Omental fat pad (tissue), 4 donors: ENCODE measurements at places on chromosomes 11 and 22.

DNA sequence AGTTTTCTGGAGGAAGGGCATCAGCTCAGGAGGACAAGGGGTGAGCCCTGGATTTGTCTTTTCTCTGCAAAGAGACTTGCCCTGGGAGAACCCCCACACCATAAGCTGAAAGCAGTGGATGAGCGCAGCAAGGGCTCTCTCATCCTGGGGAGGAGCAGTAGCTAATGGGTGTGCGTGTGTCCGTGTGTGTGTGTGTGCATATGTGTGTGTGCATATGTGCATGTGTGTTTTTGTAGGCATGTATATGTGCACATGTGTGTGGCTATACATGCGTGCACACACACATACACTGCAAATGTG lies 45.3 kb downstream of the SMIM38 start:
- DNase-seq, result no peak

GRCh38 chr11:85180528-85180927 lies 446.6 kb downstream of the DLG2 start:
- DNase-seq, result no peak

GRCh38 chr11:10351765-10352641 lies 47.1 kb downstream of the ADM start:
- no peak for DNase-seq

- DNase-seq, result no peak
Observed at GRCh38 chr22:48528221-48528915, 1299.3 kb downstream of the BRD1 start.

- no peak for DNase-seq
Observed at GRCh38 chr11:77051511-77051910, 15.3 kb upstream of the CAPN5 start.

DNA sequence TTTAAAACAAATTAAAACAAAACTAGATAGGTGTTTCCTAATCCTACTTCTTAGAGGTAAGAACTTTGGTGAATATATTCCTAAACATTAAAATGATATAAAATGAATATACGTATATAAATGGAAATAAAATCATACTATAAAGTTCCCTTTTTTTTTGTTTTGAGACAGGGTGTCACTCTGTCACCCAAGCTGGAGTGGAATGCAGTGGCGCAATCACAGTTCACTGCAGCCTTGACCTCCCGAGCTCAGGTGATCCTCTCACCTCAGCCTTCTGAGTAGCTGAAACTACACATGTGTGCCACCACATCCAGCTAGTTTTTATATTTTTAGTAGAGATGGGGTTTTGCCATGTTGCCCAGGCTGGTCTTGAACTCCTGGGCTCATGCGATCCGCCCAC lies 44.9 kb downstream of the NPAT start:
- no peak for DNase-seq

DNA sequence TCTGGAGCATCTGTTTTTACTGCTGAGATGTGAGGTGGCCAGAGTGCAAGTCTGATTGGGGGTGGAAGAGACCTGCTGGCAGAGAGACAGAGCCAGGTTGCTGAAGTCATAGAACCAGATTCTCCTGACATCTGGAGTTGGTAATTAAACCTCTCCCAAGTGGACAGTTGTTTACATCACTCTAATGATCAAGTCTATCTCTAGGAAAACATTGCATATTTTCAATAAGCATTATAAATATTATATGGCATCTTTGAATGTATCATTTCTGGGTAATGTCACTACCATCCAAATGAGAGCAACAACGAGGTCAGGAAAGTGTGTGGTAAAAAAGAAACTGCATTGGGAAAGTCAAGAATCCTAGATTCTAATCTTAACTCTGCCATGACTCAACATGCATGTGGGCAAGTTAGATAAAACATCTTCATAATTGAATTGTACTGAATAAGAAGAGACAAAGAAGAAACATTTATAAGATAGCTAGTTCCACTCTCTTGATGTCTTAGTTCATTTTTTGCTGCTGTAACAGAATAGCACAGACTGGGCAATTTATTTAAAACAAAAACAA lies 351.2 kb upstream of the API5 start:
- no peak for DNase-seq

- no peak for DNase-seq
Observed at GRCh38 chr22:26894362-26894761, 237.0 kb downstream of the MIAT start.

DNA sequence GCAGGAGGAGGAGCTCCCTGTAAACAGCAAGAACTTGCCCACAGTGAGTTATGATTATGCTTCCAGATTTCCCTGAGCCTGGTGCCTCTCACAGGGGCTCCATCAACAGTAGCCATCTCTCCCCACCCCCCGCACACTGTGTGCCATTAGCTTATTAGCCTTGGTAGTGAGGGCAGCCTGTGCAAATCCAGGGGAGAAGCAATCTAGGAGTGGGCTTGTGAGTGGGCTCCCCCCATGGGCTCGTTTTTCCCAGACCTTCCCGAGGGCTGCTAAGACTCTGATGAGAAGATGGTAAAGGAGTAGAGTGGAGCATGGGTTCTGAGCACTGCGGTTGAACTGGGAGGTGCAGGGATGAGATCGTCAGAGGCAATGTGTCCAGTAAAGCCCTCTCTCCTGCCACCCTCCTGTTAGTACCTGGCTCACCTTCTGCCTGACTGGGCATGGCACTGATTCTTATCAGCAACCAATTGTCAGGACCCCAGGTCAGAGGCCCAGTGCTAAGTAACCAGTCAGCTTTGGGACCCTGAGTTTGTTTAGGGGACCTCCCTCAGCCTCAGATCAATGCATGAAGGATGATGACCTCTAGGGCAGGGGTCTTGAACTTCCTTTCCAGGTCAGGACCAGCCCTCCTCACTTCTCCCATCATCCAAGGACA lies 38.4 kb upstream of the TP53I11 start:
- no peak for DNase-seq

GRCh38 chr11:2837096-2837601 lies 48.4 kb downstream of the CDKN1C start:
- no peak for DNase-seq

GRCh38 chr11:35073691-35074419 lies 65.1 kb upstream of the CD44 start:
- no peak for DNase-seq

GRCh38 chr11:34604145-34604544 lies 16.7 kb upstream of the EHF start:
- DNase-seq, result no peak

GRCh38 chr11:96328395-96329010 lies 14.5 kb downstream of the MAML2 start:
- DNase-seq, result no peak

GRCh38 chr11:110971140-110971539 lies 258.9 kb upstream of the ARHGAP20 start:
- no peak for DNase-seq
